ENCODE measurements at places on chromosomes 1 and 21.

- DNase-seq = no peak
Observed at GRCh38 chr21:41362605-41363369, 960 bp downstream of the MX2 start.

DNA sequence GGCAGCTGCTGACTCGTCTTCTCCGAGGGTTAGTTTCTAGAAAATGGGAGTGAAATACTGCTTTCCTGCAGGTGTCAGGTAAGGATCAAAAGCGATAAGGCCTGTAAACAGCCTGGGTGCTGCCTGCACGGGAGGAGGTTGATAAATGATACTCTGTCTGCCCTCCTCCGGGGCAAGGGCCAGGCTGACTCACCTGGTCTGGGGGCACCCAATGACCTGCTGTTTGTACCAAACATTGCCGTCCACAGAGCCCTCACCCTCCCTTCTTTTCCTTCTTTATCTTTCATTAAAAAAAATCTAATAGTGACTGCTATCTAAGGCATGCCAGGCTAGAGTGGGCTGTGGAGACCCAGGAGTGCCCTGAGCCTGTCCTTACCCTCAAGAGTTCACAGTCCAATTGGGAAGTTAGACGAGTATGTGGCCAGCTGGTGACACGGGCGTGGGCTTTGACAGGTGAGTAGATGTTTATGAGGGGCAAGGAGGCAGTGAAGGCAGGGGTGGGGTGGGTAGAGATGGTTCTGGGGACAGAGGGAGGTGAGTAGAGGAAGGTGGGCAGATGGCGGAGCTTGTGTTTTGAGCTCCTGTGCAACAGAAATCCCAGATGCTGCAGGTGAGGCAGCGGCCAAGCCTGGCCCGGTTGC, 16.2 kb downstream of the EDN2 start:
- no peak for DNase-seq

DNA sequence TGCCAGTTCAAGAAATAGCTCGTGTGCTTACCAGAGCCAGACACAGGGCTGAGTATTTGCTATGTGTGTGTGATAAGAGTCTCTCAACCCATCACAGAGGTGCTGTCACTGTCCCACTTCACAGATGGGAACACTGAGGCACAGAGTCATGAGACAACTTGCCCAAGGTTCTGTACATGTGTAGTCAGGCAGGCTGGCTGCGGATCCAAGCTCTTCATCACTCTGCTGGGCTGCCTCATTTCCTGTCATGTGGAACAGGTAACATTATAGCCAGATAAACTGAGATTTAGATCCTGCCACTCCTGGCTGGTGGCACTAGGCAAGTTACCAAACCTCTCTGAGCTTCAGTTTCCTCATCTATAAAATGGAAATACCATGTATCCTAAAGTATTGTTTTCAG, 77.8 kb downstream of the ITPKB start:
- no peak for DNase-seq

- DNase-seq = no peak
Observed at GRCh38 chr1:240790856-240791255, 178.9 kb upstream of the GREM2 start.

- no peak for DNase-seq
Observed at GRCh38 chr21:27408826-27409225, 441.9 kb upstream of the ADAMTS5 start.

DNA sequence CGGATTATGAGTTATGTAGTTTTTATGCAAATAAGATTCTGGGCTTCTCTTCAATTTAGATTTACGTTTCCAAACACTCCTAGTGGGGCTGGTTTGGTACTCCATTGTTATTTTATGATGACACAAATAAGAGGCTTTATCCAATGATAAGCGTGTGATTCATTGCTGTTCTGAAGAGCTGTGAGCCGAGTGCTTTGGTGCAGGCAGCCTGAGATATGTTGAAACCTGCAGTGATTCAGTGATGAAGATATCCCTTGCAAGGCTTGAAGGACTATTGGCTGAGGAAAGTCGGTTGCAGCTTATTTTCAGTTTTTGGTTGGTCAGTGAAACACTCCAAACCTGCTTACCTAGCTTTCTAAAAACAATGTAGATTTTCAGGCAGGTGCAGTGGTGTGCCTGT, 112.2 kb downstream of the RYR2 start:
- DNase-seq = no peak

- no peak for DNase-seq
Observed at GRCh38 chr21:32248571-32249461, 30.0 kb downstream of the MIS18A start.

DNA sequence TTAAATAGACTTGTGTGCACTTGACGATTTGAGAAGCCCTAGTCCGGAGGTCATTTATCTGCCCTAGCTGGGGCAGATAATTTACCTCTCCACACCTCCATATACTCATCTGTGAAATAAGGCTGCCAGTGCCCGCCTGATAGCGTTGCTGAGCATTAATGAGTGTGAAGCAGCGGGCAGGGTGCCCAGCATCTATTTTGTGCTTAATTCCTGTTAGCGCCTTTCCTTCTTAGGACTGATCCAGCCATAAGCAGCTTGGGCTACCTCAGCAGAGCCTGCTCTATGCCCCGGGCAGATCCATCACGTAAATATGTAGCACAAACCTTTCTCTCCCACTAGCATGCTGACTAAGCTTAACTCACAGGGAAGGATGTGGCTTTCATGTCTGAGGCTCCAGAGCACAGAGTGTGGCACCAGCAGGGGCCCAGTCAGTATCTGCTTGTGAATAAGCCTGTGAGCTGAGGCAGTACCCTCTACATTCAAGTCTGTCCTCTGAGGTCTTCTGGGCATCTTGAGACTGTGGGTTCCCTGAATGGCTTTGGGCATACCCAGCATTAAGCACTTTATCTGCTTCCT, 21.5 kb upstream of the RNF187 start:
- DNase-seq = no peak

DNA sequence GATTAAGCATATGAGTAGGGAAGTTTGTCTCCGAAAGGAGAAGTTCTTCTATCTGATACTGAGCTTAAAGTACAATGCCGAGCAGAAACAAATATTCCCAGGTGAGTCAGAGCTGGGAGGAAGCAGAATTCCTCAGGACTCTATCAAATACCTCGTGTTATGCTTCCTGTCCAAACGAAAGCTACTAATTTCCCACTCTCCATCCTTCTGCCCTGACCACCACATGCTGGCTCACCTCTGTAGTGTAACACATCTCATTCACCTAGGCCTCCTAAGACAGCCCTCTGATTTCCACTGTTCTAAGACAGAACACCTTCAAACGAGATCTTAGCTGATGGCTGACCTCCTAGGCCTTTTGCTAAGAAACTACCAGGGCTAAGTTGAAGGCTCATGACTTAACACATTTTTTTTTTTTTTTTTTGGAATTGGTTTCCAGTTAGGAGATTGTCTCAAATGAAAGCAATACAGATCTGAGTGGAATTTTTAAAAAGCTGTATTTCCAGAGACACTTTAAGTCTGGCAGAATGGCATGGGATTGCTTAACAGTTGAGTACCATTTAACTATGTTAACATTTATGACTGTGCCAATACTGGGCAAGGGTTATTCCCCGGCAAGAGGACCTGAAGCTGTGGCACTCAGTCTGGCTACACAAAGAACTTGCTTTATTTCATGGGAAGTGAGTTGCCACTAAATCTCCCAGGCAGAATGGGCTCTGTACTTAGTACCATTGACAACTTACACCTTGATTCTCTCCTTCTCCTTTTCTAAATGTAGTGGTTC, 583.4 kb downstream of the DPYD start:
- DNase-seq = no peak

GRCh38 chr1:64482720-64483119, 12.8 kb downstream of the CACHD1 start:
- no peak for DNase-seq
